CD4-positive, alpha-beta T cell treated with Interleukin-1 beta for 1 hour (primary cell): ENCODE measurements at places on chromosomes 6 and 20.

- no peak for DNase-seq
These were observed 2.6 kb downstream of the SS18L1 start for GRCh38 chr20:62146019-62146755.

GRCh38 chr6:144566868-144567615 is 281.9 kb downstream of the UTRN start:
- DNase-seq, result peak; percentile 15

DNA sequence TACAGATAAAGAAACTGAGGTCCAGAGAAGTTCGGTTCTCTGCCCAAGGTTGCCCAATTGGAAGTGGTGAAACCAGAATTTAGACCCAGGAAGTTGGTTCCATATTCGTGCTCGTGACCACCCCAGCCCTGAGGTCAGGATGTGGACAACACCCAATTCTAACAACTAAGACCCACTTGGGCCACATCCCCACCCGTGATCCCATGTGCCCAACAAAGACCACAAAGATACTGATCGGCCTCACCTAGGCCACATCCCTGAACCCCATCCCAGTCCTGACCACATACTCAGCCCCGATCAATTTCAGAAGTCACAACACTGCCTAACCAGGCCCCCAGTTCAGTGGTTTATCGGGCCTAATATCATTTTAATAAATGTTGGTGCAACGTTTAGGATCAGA is 138.4 kb downstream of the PREX1 start:
- peak; percentile 11 for DNase-seq

DNA sequence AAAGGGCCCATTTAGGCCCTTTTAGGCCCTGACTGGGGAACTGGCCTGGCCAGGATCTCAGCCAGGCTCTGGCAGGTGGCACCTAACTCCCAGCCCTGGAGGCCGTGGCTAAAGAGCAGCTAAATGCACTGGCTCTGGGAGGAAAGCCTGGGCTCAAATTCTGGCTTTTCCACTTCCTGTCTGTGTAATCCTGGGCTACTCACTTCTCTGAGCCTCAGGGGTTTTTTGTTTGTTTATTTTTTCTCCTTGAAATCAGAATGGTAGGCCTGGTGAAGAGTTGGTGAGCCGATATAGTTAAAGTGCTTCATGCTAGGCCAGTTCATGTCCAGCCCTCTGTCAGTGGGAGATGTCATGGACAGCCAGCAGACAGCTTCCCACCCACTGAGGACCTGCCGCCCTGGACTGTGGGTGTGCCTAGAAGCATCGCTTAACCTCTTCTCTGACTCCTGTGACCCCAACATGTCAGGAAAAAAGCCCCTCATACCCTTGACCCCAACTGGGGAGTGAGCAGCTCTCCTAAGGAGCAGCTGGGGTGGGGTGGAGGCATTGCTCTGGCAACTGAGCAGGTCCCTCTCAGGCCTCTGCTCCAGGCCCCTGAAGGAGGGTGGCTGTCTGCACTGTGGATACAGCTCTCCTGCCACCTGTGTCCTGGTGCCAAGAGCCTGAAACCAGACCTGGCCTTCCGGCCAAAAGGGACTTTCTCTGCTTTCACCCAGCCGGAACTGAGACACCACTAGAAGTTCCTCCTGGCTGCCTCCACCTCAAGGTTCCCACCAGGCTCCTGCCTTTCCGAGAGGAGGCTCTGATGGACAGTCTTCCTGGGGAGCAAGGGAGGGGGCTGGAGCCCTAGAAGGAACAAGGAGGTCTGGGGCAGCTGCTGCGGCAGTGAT is 57.2 kb upstream of the MYL9 start:
- no peak for DNase-seq
